ENCODE measurements at places on chromosomes 12 and 14.

- DNase-seq, result no peak
Measured at GRCh38 chr14:55454264-55455002, 14.0 kb upstream of the TBPL2 start.

DNA sequence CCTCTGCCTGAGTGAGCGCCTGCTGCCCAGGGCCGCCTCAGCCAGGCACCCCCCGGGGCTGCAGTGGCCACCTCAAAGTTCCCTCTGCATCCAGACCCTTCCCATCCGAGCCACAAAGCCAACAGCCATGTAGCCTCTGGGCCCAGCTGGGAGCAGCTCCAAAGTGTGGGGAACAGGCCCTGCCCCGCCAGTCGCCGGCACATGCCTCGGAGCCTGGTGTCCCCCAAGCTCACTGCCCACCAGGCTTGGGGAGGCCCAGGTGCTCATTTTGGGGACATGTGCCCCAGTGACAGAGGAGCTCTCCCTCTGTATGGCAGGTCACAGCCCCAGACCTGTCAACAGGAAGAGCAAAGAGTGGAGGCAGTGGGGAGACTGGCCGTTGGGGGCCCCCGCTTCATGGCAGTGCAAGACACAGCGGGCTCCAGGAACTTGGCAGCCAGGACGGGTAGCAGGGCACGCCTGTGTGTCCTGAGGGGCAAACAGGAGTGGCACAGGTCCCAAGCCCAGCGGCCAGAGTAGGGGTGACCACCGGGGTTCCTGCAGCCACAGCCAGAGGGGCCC, 29.9 kb downstream of the JAG2 start:
- DNase-seq, result no peak

DNA sequence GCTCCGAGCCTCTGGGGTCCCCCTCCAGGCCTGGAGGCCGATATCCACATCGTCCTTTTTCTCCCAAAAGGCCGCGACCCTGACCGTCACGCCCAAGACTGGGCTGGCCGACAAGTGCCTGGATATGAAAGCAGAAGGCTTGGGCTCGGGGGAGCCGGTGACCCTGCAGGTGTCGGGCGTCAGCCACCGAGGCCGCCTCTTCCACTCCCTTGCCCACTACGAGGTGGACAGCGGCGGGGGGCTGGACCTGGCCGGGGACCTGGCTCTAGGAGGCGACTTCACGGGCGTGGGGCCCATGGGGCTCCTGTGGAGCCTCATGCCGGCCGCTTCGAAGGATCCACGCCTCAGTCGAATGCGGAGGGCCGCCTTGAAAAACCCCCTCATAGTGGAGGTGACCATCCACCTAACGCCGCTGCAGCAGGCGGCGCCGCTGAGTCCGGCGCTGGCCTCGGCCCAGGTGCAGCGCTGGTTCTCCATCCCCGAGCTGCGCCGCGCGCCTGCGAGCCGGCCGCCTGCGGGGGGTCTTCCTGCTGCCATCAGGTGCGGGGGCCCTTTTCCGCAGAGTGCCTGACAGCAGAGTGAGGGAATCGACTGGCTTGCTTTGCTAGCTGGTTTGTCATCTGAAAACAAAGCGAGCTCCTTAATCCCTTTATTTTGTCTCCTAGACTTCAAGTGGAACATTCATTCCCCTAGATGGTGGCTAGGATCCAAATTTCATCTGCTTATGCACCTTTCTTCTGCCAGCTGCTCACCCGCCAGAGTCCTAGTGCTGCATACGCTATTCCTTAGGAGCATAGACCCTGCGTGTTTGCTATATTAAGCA, 10.6 kb upstream of the DNAL1 start:
- peak; percentile 47 for DNase-seq

- no peak for DNase-seq
Measured at GRCh38 chr12:114030451-114030850, 64.3 kb upstream of the RBM19 start.

- DNase-seq, result no peak
Measured at GRCh38 chr12:48451372-48451771, 21.0 kb upstream of the ANP32D start.

- no peak for DNase-seq
Measured at GRCh38 chr12:26520109-26520508, 312.9 kb downstream of the ITPR2 start.

DNA sequence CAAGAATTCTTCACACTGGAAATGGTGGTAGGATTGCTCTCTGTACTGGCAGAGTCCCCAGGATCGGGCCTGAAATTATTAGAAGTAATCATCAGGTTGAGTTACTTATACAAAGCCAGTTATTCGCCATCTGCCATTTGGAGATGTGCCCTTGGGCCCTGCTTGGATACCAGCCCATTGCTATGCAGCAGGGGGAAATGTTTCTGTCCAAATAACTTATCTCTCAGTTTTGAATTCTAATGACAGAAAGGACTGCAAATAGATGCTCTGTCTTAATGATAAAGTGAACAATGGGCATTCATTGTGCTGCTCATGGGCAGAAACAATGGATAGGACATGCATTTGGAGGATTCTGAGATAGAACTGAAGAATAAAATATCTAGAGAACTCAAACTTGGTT, 139.1 kb upstream of the PELI2 start:
- no peak for DNase-seq

DNA sequence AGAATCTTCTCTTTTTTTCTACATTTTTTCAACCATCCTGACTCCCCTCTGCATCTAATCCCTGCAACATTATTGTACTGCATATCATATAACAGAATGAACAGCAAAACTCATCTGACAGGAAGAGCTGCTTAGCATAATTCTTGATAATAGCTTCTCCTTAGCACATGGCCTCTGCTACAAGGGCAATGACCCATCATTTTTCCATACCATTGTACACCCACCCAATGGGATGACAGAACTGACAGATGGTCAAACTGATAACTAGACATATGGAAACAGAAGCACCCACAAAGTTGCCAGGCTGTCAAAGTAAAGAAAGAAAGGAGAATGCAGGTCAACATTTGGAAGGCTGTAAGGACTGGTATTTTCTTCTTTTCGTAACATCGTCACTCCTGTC, 390.4 kb upstream of the USP15 start:
- no peak for DNase-seq

- DNase-seq, result no peak
Measured at GRCh38 chr14:75363570-75364227, 64.1 kb upstream of the JDP2 start.

- no peak for DNase-seq
Measured at GRCh38 chr12:1091350-1091749, 100.3 kb downstream of the ERC1 start.

DNA sequence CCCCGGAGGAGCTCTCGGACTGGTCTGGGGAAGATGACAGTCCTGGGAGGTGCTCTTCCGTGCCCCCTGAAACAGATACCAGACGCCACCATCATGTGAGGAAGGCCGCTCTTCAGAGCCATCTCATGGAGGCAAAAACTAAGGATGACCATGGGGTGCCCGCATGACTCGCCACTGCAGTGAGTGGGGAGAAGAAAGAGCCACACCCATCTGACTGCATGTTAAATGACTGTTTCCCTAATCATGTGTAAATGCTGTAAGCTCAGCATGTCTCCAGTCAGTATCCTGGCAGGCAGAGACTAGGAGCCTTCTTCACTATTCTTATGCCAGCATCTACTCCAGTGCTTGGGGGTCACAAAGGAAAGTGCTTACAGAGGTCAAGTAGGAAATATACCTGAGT, 4.0 kb downstream of the STON2 start:
- no peak for DNase-seq

DNA sequence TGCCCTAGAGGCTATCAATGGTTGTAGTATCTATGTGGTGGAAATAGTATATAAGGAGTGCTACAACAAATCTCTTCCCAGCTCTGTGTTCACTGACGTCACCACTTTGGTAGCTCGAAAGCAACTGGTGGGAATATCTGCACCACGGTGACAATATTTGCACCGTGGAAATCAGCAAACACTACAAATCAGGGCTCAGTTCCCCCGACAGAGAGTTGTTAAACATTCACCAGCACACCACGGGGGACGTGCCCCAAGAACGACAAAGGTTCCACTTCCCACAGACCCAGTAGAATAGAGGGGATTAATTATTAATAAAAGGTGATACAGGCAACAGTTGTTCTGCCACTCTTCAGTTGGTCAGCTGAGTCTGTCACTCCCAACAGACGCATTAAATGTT, 98.4 kb downstream of the CCDC60 start:
- peak; percentile 49 for DNase-seq

- no peak for DNase-seq
Measured at GRCh38 chr14:61641914-61642613, 53.2 kb upstream of the HIF1A start.

GRCh38 chr12:68780731-68781130, 27.2 kb upstream of the MDM2 start:
- DNase-seq, result no peak

GRCh38 chr14:72305561-72305960, 373.3 kb downstream of the RGS6 start:
- no peak for DNase-seq

DNA sequence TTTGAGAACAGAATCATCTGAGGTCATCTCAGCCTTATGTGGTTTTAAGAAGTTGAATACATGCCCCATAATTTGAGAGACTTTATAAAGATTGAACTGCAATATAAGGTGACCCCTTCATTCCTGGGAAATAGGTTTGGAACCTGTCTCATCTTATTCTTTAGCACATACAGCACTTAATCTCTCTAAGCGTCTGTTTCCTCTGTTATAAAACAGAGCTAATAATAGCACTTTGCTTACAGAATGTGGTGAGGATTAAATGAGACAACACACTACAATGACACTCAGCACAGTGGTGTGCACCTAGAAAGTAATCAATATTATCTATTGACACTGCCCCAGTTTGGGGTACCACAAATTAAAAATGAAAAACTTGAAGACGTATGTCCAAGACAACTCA, 102.1 kb downstream of the DUSP6 start:
- no peak for DNase-seq

DNA sequence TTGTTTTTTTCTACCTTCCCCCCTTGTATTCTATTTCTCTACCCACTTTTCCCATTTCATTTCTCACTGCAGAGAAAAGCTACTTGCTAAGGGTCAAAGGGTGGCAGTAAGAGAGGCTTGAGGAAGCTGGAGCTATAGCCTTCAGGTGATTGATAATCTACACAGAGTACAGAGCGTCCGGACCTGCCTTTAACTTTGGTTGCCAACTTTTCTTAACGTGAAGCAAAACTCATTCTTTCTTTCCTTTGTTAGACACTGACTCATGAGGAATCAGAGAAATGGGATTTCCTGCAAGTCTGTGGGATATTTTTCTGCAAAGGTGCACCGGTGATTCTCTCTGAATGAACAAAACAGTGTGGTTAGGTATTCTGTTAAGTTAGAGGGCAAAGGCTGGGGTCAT, 133.3 kb downstream of the RMST start:
- DNase-seq, result no peak

DNA sequence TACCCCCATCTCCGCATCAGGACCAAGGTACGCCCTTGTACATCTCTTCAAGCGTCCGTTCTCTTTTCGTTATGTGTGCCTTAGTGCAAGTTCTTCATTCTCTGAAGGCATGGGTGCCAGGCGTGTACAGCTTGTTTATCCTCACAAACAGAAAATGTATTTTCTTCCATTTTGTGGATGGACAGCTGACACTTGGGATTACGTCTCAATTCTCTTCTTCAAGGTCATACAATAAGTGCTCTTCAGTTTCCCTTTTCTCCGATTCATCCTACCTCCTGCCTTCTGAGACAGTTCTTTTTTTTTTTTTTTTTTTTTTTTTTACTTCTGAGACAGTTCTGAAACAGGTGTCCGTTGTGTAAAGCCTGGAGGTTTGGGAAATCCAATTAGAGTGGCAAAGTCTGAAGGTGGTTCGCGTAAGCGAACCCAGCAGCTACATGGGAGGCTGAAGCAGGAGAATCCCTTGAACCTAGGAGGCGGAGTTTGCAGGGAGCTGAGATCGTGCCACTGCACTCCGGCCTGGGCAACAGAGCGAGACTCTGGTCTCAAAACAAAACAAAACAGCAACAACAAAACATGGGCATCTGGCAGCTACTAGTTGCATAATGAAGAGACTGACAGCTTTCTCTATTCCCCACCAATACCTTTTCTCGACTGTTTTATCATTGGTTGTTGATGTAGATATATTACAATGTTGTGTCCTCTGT, 734 bp downstream of the COX6A1 start:
- DNase-seq, result no peak

DNA sequence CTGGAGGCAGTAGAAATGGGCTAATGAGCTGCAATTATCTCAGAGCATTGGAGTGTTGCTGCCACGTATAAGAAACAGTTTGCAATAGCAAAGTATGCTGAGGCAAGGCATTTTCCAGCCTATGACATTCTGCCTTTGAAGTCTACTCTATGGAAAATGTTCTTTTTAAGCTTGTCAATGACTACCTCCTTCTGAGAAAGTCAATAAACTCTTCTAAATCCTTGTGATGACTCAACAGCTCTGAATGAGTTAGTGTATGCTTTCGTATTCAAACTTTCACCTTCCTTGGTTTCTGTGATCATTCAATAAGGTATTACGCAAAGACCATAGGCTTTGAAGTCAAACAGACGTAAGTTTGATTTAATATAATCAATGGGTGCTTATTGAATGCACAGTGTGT, 111.2 kb downstream of the CAPZA3 start:
- no peak for DNase-seq

DNA sequence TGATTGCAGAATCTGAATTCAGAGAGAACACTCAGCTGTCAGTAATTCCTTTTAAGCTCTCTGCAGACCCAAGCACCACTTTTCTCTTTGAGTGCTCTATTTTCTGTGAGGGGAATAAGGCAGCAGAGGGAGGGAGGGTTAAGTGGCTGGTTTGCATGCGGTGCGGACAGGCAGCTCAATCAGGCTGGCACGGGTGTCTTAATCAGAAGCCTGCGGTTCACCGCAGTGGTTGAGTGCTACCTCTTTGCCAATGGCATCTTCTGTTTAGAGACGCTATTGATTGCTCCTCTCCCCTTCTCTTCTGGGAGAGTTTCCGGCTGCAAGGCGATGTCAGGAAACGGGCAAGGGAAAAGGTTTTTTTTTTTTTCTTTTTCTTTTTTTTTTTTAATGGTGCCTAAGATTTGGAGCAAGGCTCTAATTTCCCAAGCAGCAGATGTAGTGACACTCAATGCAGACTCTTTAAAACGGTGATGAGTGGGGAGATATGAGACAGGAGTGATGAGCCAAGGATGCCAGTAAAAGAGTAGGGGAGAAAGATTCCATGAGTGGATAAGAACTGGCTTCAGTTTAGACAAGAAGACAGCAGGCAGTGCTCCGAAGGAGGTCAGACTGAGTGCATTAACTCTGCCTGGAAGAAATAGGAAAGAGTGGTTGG, 533.7 kb upstream of the SEL1L start:
- no peak for DNase-seq

DNA sequence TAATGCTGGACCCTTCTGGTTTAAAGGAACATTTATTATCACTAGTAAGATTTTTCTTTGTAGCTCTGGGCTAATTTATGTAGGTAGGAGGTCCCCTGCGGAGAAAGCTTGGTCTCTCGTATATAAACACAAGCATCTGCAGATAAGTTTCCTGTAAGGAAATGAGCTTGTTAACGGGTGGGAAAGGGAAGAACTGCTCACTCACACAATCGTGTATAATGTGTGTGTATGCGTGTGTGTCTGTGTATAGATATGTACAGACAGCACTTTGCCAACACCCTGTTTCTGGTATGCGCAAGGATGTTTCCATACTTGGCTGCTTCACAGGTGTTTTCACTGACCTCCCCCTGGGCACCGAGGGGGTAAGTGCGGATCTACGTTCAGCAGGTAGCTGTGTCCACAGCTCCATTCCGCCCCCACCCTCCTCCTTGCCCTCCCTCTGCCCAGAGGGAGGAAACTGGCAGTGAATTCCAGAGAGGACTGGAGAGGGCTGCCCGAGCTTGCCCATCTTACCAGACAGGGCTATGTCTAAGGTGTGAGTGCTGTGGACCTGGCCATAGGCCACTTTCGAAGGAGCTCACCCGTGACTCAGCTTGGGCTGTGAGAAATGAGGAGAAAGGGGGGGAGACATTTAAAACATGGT, 65.2 kb downstream of the NINJ2 start:
- DNase-seq, result no peak
